HTR-8/SVneo (cell line): ENCODE measurements at places on chromosomes 11 and 22.

DNA sequence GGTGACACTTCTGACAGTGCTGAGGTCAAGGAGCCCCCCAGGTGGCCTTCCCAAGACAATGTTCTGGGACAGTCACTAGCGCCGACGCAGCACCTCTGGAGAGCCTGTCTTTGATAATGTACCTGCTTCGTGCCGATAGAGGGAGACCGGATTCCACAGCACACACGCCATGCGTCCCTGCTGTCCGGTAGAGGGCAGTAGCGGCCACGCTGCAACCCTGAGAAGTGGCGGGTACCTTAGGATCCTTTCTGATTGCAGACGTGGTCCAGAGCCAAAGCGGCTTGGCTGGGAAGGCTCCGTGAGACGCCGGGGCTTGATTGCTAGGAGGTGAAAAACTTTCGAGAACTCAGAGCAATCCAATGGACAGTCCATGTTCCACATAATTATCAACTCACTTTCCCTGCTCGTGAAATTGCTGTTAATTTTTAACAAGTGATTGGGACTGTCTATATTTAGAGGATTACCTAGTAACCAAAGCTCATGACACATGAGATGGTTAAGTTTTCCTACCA is 11.4 kb upstream of the BARX2 start:
- peak; percentile 66 for DNase-seq

DNA sequence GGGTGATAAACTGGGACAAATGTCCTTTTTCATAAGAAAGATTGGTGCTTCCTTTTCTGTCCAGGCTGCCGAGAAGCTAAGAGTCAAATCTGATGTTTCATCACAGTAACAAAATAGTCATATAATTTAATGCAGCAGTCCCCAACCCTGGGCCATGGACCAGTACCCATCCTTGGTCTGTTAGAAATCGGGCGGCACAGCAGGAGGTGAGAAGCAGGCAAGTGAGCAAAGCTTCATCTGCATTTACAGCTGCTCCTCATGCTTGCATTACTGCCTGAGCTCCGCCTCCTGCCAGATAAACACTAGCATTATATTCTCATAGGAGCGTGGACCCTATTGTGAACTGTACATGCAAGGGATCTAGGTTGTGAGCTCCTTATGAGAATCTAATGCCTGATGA is 26.2 kb downstream of the PRR14L start:
- DNase-seq: no peak

DNA sequence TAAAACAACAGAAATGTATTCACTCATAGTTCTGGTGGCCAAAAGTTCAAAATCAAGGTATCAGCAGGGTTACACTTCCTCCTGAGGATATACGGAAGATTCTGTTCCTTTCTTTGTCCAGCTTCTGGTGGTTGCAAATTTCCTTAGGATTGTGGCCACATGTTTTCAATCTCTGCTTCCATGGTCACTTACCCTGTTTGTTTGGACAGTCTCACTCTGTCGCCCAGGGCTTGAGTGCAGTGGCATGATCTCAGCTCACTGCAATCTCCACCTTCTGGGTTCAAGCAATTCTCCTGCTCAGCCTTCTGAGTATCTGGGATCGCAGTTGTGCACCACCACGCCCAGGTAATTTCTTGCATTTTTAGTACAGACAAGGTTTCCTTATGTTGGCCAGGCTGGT is 534.3 kb downstream of the KCNA4 start:
- DNase-seq: no peak

GRCh38 chr11:76114238-76114637 is 92.1 kb downstream of the WNT11 start:
- no peak for DNase-seq

DNA sequence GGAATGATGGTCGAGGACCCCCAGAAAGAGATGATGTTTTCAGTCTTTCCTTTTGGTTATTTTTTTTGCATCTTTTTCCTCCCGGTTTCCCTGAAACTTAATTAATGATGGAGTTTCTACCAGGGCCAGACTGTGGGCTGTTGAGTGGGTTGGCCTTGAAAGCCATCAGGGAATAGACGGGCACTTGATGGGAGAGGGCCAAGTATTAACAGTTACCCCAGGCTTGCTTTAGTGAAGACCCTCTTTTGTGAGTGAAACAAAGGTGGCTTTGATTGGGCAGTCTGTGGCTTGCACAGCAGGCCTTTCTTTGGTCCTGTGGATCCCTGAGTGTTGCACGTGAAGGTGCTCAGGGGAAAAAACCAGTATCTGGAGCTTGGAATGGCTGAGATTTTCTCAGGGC is 56.9 kb downstream of the AMOTL1 start:
- DNase-seq: no peak

GRCh38 chr11:69604055-69604454 is 36.9 kb upstream of the CCND1 start:
- DNase-seq: no peak

DNA sequence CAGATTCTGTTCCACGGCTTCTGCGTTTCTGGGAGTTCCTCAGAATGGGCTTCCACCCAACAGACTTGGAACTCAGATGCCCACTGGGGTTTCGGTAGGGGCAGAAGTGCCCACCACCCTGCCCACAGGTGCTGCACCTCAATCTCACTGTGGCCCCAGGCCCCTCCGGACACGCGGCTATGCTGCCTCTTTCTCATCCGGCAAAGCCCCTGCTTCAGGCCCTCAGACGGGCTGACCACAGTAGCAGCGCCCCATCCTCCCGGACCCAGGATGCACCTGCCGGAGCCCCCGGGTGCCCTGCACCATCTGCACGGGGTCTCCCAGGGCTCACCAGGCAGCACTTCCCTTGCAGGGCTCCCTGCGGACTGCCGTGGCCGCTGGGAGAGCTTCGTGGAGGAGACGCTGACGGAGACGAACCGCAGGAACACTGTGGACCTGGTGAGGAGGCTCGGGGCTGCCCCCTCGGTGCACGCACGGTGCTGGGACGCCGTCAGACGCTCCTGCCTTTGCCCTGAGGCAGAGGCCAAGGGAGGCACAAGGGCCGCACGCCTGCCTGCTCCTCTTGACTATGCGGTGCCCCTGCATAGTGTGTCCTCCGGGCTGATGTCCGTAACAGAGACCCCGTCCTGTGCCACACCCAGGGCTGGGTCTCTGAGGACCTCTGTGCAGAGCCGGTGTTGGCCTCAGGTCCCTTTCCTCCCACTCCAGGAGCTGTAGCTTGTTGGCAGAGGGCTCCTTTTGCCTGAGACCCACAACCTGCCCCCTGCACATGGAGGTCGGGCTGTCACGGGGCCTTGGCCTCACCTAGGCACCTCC is 38.6 kb downstream of the SBF1 start:
- DNase-seq: no peak

DNA sequence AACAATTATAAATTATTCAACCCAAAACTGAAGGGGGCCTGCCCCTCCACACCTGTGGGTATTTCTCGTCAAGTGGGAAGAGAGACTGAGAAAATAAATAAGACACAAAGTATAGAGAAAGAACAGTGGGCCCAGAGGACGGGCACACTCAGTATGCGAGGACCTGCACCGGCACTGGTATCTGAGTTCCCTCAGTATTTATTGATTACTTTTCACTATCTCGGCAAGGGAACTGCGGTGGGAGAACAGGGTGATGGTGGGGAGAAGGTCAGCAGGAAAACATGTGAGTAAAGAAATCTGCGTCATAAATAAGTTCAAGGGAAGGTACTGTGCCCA is 3.2 kb downstream of the C11orf54 start:
- DNase-seq: no peak

DNA sequence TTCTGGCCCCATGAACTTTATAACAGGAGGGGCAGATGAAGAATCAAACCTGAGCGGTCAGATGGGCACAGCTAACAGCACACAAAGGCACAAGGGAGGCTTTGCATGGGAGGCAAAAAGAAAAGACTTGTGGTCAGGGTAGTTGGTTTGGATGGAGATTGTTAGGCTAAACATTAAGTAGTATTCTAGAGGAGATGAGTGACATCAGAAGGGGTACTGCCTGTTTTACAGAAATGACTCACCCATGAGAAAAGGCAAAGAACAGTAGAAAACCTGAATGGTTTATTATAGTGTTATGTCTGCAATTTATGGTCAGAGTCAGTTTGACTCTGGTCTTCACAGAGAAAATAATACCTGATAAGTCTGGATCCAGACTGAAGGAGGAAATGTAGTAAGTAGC is 129.8 kb upstream of the KIRREL3 start:
- no peak for DNase-seq

DNA sequence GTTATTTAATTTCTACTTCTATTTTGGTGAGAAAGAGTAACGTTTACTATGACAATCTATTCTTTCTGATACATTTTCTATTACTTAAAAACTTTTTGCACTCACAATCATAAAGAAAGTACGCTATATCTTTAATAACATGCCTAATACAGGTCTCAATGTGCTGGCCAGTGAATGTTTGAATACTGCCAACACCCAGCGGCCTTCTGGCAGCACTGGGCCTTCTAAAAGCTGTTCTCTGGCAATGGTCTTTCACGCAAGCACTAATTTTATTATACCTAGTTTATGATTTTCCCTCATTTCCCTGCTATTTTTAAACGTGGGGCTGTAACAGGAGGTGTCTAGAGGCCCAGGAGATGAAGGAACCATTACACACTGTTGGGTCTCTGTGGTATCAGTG is 349.8 kb upstream of the PITPNB start:
- DNase-seq: no peak

DNA sequence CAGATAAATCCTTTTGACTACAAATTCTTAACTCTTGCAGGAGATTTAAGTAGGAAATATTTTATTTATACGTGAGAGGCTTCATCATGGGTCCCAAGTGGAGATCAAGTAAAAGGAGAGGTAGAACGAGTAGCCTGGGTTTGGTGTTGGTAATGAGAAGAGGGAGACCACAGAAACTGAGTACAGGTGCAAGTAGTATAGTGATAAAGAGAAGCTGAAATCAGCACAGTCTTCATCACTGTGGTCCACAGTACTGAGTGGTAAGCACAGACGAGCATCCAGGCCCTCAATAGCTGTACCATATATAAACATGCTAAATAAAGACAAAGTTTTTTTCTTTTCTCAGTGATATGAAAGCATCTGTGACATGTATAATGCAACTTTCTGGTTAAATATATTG is 5.8 kb upstream of the OR52E5 start:
- DNase-seq: no peak

DNA sequence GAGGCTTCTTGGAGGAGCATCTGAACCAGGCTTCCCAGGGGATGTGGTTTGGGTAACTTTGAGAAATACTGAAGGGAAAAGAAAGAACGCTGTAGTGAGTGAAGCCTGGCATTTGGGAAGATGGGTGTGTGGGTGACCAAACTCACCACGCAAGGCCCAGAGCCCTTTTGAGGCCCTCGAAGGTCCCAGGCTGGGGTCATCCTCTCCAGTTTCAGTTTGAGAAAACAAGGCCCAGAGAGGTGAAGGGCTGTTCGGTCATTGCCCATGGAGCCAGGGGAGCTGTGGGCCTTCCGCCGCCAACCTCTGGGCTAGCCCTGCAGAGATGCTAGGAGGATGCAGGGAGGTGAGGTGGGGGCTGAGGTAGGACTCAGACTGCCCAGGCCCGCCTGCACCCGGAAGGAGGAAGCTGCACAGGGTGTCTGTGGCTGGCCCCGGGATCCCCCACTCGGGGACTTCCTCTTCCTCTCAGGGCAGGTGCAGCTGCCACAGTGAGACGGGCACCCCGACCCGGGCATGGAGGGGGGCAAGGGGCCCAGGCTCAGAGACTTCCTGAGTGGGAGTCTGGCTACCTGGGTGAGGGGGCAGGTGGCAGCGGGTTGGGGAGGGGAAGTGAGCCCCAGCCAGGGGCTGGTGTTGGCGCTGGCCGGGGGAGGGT is at the start of gene CCDC88B:
TSS of gene CCDC88B (plus strand) at position 451 of the 655 bp plus-strand sequence. CDS start at position 514, 63 bp downstream.
- no peak for DNase-seq

DNA sequence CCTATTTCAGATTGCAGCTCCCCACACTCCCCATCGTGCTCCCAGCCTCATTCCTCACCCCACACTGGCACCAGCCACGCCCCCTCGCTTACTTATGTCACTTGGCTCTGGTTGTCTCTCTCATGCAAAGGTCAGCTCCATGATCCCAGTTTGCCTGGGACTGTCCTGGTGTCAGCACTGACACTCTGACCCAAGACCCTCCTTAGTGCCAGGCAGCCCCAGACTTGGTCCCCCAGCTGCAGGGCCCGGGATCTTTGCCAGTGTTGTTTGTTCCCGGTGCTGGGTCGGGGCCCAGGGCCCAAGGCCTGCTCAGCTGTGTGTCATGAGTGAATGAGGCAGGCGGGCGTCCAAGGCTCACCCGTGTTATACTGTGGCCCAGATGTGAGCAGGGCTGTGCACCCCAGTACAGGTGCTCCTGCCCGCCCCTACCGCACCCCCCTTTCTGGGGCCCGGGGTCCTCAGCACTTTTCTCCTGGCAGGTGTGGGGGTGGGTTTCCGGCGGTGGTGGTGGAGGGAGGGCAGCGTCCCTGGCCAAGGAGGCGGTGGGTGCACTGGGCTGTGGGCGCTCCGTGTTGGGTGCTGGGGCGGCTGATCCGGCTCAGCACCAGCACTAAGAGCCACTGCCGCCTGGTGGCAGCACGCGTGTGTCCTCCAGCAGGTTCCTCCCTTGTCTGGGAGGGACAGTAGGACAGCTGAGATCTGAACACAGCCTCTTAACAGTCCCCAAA is 19.5 kb downstream of the IL17REL start:
- no peak for DNase-seq

- DNase-seq: no peak
Observed at GRCh38 chr22:44403602-44404329, 91.0 kb upstream of the SHISAL1 start.

- peak; percentile 84 for DNase-seq
Observed at GRCh38 chr11:40293655-40294348, 1165.7 kb downstream of the LRRC4C start.
